ENCODE measurements at places on chromosomes 6 and 20. TPM values are rescaled to one million over a fixed set of nuclear protein-coding genes. Genes with fewer than 3 reads are reported as not detected.

FERMT1 gene
- total RNA-seq, result 11.1 TPM

MAK gene
- total RNA-seq, result 0.05 TPM

OR2H1 gene
- total RNA-seq, result not detected

SAPCD1 gene
- 0.90 TPM for total RNA-seq

TRDN gene
- 13.5 TPM for total RNA-seq

MYCT1 gene
- total RNA-seq, result 25.1 TPM

COL9A3 gene
- total RNA-seq, result 101 TPM

GPX5 gene
- total RNA-seq, result not detected

OTOR gene
- 0.16 TPM for total RNA-seq

CALHM4 gene
- not detected for total RNA-seq

NKX2-2 gene
- not detected for total RNA-seq

ID4 gene
- 102 TPM for total RNA-seq

GCLC gene
- 98.8 TPM for total RNA-seq

CAGE1 gene
- not detected for total RNA-seq

EFCAB8 gene
- 0.95 TPM for total RNA-seq

KCNK16 gene
- not detected for total RNA-seq

ZNF133 gene
- total RNA-seq, result 24.2 TPM

CD40 gene
- total RNA-seq, result 3.1 TPM

GNMT gene
- 0.42 TPM for total RNA-seq

TGM3 gene
- not detected for total RNA-seq

PNPLA1 gene
- not detected for total RNA-seq

PRRT1 gene
- total RNA-seq, result 0.42 TPM

C20orf96 gene
- 5.0 TPM for total RNA-seq

CDH26 gene
- 4.1 TPM for total RNA-seq

BPIFB1 gene
- not detected for total RNA-seq

SLC52A3 gene
- total RNA-seq, result 1.9 TPM

TFAP2D gene
- not detected for total RNA-seq

SLC22A2 gene
- not detected for total RNA-seq

SMAP1 gene
- 37.2 TPM for total RNA-seq

Measured in urinary bladder (tissue), 4 donors.